Endothelial cell (in vitro differentiated cells): ENCODE measurements at places on chromosomes 1 and 21.

DNA sequence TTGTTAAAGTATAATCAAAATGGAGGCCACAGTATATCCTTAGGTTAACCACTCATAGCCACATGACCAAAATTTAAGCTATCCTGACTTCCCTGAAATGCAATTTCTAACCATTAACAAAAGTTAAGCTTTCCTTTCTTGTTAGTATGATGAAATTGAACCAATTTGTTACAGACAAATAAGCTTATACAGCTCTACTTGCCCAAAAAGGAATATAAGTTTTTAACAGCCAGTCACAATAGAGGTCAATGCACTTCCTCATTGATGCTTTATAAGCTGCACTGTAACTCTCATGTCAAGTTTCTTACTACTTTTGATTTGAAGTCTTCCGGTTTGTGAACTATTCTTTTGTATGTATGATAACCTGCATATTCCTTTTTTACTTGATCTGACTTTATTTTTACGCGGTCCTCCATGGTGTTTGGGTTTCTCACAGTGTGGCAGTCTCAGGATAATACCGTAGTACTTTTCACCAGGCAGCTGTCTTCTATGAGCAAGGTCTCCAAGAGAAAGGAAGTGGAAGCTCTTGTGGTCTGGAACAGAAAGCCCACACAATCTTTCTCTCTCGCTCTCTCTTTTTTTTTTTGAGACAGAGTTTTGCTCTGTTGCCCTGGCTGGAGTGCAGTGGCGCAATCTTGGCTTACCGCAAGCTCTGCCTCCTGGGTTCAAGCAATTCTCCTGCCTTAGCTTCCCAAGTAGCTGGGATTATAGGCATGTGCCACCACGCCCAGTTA is 331.6 kb downstream of the SRGAP2C start:
- no peak for DNase-seq
- H3K27ac ChIP-seq = no peak overlapping the region
- peaks cover 5% of the 10 kb centered on the region for H3K36me3 ChIP-seq
- H3K4me3 ChIP-seq = no peak overlapping the region
- H3K27me3 ChIP-seq = peaks cover 6% of the 10 kb centered on the region

DNA sequence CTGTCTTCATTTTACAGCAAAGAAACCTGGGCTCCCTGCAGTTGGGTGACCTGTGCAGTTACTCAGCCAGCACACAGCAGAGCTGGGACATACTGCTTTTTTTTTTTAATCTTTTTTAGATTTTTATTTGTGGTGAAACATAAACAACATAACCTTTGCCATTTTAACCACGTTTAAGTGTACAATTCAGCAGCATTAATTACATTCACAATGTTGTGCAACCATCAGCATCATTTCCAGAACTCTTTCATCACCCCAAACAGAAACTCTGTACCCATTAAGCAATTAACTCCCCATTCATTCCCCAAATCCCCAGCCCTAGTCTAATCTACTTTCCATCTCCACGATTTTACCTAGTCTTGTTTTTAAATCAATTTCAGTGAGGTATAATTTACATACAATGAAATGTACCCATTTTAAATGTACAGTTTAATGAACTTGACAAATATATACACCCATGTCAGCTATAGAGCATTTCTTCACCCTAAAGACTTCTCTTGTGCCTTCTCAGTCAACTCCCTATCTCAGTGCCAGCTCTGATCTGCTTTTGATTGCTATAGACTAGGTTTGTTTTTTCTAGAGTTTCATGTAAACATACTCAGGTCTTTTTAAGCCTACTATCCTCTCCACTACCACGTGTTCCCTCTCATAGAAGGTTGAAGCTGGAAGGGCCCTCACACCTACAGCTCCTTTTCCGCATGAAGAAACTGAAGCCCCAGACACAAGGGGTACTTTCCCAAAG is 37.8 kb upstream of the C8B start:
- H3K36me3 ChIP-seq = no peaks in the 10 kb centered on the region
- peaks cover 12% of the 10 kb centered on the region for H3K4me1 ChIP-seq
- H3K4me3 ChIP-seq = no peak overlapping the region
- no peak for DNase-seq
- H3K27ac ChIP-seq = no peak overlapping the region

GRCh38 chr21:25676451-25676850 is 37.4 kb downstream of the JAM2 start:
- DNase-seq = no peak
- no peak overlapping the region for H3K27ac ChIP-seq
- no peaks in the 10 kb centered on the region for H3K4me1 ChIP-seq

GRCh38 chr1:74699331-74699730 is 25.7 kb upstream of the ERICH3 start:
- H3K4me3 ChIP-seq = no peak overlapping the region
- H3K27me3 ChIP-seq = no peaks in the 10 kb centered on the region
- DNase-seq = no peak
- no peaks in the 10 kb centered on the region for H3K36me3 ChIP-seq

DNA sequence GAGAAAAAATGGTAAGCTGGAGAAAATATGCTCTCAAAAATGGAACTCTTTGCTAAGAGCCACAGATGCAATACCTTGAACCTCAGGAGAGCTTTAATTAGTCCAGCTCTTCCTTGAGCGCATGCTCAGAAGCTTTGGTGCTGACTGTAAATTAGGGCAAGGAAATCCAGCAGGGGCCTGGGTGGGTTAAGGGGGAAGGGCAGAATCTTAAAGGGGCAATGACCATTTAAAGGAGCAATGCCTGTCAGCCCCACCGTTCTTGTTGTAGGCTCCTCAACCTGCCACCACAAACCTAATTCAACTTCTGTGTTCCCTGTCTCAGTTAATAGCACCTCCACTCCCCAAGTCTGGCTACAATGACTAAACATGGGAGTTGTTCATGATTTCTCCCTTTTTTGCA is 6.8 kb upstream of the SLC22A15 start:
- no peak overlapping the region for H3K4me3 ChIP-seq
- DNase-seq = peak; percentile 45
- peaks cover 8% of the 10 kb centered on the region for H3K4me1 ChIP-seq
- no peaks in the 10 kb centered on the region for H3K36me3 ChIP-seq

- no peak overlapping the region for H3K4me3 ChIP-seq
- DNase-seq = peak; percentile 35
- H3K27ac ChIP-seq = no peak overlapping the region
- no peaks in the 10 kb centered on the region for H3K27me3 ChIP-seq
- no peaks in the 10 kb centered on the region for H3K4me1 ChIP-seq
Observed at GRCh38 chr1:84936116-84936810, 43.3 kb upstream of the LPAR3 start.

DNA sequence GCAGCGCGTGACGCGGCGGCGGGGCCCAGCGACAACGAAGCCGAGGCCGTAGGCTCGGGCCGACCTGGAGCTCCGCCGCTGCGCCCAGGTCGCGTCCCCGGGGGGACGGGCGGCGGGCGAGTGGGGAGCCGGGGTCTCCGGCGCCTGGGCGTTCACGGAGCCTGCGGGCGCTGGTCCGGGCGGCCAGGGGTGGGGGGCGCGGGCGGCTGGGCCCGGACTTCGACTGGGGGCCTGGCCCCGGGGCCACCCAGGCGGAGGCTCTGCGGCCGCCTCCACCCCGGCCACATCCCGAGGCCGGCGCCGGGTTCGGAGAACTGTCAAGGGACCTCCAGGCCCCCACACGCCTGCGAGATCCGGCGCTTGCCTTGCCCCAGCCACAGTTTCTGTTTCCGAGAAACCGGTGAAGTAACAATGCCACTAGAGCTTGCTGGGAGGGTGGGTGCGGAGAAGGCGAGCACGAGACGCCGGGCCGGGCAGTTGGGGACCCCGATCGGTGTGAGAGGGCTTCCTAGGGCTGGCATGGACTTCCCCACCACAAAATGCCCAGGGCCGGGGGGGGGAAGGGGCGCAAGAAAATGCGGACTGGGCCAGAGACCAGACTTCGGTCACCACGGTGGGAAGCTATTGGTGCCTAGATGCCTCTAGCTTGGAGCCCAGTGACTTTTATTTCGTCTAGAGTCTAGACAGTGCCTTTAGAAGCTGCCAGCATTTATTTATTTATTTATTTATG is 501 bp downstream of the FBXO6 start:
- no peaks in the 10 kb centered on the region for H3K4me1 ChIP-seq
- no peak for DNase-seq
- no peaks in the 10 kb centered on the region for H3K36me3 ChIP-seq
- H3K27me3 ChIP-seq = peaks cover 7% of the 10 kb centered on the region
- H3K27ac ChIP-seq = no peak overlapping the region

GRCh38 chr21:31018232-31018631 is 20.0 kb downstream of the KRTAP19-8 start:
- H3K4me3 ChIP-seq = no peak overlapping the region
- no peak for DNase-seq
- H3K27me3 ChIP-seq = no peaks in the 10 kb centered on the region
- no peak overlapping the region for H3K27ac ChIP-seq

DNA sequence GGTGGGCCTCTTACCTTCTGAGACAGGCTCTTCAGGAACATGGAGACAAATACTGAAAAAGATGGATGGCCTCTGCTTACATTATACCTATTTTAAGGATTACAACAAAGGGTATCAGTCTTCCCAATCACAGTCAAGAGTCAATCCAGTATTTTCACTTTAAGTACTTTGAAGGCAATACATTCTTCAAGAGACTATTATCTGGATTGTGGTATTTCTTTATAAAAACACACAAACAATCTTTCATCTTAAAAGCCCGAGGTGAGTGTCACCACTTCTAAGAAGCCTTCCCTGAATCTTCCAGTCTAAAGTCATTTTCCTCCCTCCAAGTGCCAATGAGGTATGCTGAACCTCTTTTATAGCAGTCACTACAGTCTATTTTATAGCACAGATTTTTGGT is 45.3 kb downstream of the WASF2 start:
- H3K27me3 ChIP-seq = peaks cover 3% of the 10 kb centered on the region
- H3K4me1 ChIP-seq = peaks cover 20% of the 10 kb centered on the region
- peak overlapping the region; percentile 51 for H3K27ac ChIP-seq
